ENCODE measurements at places on chromosomes 6 and 20.

DNA sequence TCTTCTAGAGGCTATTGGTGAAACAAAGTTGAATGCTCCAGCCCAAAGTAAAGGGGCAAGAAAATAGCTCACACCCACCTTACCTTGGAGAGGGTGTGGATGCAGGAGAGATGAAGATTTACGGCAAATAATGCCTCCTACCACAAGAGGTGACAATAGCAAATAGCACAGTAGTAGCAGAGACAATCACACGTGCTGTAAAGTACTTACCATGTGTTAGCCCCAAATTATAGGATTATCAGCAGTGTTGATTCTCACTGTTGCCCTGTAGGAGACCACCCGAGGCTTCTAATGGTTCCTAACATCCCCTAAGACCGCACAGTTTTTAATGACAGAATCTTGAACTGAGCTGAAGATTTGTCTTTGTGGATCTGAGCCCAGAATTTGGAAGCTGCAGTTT is 94.8 kb upstream of the FOXA2 start:
- DNase-seq, result no peak

DNA sequence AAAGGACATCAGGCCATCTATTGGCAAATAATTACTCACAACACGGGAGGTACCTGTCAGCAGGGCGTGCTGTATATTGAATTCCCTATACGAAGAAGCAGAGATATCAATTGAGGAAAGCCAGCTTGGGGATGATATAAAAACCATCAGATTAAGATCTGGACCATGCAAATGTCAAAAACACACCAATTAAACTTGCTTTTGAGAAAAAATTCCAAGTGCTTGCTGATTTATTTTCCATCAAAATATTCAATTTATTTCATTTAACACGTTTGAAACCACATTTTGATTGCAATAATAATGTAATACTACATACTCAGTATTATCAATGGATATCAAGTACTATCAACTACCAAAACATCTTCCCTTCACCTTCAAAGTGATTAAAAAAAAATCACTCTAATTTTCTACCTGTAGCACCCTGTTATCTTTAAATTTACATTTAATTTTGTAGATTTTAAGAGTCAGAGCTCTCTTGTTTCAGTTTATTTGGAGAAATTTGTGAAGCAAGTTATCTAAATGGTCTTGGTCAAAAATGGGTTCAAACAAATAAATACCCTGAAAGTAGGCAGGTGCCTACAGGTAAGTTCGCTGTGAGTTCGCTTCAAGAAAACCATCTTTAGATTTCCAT is 6.8 kb upstream of the TBX18 start:
- no peak for DNase-seq

- peak; percentile 19 for DNase-seq
Measured at GRCh38 chr6:38570750-38571149, 69.0 kb downstream of the BTBD9 start.

DNA sequence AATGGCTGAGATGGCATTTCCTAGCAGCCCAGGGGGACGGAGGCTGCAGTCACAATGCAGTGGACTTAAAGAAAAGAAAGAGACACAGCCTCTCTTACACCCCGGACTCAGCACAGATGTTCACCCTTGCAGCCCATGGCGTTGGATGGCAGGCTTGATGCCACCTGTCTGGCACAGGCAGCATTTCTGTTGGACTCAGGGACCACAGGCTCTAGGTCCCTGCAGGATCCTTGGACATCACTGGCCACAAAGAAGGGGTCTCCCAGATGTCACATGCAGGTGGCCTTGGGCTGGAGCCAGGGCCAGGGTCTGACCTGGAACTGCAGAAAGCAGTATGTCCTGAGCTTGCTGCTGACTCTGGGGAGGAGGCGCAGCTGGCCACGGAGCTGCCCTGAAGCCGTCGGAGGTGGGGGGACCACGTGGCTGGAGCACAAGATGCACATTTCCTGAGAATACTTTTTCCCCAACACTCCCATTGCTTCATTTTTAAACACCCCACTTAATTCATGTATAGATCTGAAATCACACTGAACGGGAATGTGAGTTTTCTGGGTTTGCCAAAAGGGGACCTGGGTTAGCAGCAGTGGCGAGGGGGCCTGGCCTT is 102.3 kb upstream of the SULF2 start:
- no peak for DNase-seq

GRCh38 chr6:701700-702479 is 9.0 kb upstream of the EXOC2 start:
- peak; percentile 13 for DNase-seq

GRCh38 chr20:4544765-4545164 is 176.9 kb upstream of the PRND start:
- DNase-seq, result no peak

DNA sequence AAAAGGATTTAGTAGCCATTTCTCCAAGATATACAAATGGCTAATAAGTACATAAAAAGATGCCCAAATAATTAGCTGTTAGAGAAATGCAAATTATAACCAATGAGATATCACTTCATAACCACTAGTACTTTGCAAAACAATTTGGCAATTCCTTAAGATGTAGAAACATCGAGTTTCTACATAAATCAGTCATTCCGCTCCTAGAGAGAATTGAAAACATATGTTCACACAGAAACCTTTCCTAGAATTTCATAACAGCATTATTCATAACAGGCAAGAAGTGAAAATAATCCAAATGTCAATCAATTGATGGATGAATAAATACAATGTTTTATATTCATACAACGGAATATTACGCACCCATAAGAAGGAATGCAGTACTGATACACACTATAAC is 20.5 kb upstream of the NT5E start:
- no peak for DNase-seq

DNA sequence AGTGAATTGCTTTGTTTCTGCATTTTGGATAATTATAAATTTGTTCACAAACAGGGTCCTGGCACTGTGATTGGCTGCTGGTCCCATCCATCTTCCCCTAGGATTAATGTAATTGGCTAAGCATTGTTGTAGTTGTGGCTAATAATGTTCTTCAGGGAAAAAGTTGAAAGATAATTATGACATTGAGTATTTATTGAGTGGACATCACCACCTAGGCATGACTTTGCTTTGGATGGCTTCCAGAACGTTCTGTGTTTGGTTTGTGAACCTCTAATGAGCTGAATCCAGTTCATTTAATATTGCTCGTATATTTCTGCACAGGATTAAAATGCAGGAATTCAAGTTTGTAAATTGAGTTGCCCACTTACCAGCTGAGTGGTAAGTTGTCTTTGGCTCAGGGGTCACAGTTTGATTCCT is 55.1 kb downstream of the ARID1B start:
- peak; percentile 57 for DNase-seq

DNA sequence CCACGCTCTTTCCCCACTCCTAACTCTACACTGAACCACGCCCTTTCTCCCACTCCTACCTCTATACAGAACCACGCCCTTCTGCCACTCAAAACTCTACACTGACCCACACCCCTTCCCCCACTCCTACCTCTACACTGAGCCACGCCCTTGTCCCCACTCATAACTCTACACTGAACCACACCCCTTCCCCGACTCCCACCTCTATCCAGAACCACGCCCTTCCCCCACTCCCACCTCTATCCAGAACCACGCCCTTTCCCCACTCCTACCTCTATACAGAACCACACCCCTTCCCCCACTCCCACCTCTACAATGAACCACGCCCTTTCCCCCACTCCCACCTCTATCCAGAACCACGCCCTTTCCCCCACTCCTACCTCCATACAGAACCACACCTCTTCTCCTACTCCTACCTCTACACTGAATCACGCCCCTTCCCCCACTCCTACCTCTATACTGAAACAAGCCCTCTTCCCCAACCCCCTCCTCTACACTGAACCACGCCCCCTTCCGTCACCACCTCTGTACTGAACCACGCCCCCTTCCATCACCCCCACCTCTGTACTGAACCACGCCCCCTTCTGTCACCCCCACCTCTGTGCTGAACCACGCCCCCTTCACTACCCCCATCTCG is 10.1 kb downstream of the PXMP4 start:
- no peak for DNase-seq

DNA sequence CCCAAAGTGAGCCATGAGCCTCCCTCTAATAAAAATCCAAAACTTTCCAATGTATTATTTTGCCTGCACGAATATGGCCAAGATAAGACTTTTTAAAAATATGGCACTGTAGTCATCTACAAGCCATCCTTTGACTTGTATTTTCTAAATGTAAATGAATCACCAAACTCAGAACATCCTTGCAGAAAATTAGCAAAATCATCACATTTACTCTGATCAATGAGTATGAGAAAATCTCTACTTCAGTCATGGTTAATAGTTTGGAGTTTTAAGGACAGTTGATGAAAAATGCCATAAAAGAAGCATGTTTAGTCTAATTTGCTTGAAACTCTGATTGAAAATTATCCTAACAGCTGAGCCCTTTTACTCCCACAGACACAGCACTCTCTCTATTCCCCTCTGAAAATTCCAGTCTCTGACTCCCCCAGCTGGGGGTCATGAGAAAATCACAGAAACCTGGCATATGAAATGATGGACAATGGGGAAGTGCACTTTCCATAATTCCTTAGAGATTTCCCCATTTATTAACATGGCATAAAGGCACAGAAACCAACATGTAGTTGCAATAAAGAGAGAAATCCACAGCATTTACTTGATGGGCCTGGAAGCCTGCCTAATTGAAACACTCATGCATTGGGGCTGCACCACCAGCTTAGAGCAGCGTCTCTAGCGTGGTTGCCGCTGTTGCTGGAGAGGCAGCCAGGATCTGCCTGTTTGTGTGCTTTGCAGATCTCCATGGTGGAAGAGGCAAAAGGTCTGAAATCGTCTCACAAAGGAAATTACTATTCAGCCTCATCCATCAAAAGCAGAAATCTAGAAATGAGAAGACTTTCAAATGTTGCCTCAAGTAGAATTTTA is 214.0 kb downstream of the WDR27 start:
- DNase-seq, result no peak

- DNase-seq, result no peak
Measured at GRCh38 chr20:47243532-47244305, 112.8 kb downstream of the ZMYND8 start.

GRCh38 chr6:157763129-157763903 is 59.7 kb upstream of the SNX9 start:
- DNase-seq, result peak; percentile 79

- no peak for DNase-seq
Measured at GRCh38 chr6:9064156-9064555, 628.8 kb upstream of the SLC35B3 start.

DNA sequence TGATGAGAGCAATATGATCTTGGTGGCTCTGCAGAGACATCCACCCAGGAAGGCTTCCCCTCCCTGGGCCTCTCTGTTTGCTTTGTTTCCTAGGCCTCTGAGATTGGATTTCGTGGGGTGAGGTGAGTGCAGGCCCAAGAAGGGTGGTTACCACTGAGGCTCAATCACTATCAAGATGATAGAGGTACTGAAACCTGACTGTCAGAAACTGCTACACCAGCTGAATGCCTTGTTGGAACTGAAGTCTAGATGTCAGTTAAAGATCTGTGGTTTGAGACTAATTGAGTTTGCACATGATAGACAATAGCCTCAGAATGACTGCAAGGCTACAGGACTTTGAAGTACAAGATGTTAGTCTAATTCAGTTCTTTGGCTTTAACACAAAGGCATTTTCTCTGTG is 15.2 kb downstream of the VNN1 start:
- no peak for DNase-seq

DNA sequence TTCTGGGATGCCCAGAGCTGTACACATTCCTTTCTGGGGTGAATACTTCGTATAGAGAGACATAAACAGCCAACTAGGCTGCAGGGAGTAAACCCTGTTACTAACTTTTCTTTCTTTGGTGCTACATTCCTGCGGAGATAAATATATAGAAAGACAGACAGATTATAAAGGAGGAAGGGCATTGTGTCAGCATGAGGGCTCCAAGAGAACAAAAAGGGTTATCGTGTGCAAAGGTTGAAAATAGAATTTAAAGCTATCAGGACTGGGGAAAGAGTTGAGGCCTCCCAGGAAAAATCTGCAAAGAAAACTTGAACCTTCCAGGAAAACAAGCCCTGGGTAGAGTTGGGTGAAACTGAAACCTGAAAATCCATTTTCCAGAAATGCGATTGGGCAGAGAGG is 68.0 kb downstream of the TMEM170B start:
- DNase-seq, result no peak

DNA sequence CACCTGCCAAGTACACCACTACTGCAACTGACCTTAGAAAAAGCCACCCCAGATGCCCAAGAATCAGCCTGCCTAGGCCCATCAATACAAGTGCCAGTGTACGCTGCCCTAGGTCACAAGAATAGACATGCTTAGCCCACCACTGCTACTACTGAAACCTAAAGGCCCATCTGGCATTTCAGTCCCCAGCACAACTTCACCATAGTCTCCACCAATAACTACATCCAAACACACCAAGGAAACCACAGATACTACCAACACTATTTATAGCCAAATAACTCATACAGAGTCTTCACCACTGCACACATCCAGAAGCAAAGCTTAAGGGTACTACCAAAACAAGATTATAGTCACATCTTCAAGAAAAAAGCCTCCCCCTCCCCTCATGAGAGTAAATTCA is 28.2 kb downstream of the TREML4 start:
- DNase-seq, result no peak

DNA sequence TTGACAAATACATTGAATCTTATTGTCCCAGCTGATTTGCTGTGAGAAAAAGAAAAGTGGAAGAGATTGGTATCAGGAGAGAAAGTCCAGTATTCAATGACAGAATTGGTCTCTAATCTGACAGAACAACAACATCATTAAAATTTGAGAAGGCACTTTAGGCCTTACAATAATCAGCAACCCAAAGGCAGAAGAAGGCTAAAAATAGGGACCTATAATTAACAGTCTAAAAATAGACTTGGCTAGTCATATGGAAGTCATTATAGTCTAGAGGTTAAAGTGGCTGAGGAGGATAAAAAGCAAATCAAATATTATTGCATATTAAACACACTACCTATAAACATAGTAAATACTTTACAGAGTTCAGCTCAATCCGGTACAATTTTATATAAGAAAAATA is 393.6 kb upstream of the JAG1 start:
- DNase-seq, result no peak

DNA sequence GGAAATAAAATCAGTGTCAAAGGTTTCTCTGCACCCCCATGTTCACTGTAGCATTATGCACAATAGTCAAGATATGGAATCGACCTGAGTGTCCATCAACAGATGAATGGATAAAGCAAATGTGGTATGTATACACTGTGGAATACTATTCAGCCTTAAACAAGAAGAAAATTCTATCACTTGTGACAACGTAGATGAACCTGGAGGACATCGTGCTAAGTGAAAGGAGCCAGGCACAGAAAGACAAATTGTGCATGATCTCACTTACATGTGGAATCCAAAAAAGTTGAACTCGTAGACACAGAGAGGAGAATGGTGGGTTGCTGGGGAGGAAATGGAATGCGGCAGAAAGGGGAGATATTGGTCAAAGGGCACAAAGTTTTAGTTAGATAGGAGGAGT is 136.3 kb upstream of the ESR1 start:
- no peak for DNase-seq
